ENCODE measurements at places on chromosomes 12 and 14.

- DNase-seq = no peak
These were observed 194.0 kb downstream of the VRK1 start for GRCh38 chr14:96991226-96991625.

- no peak for DNase-seq
These were observed 522.1 kb downstream of the TMEM132D start for GRCh38 chr12:129381715-129382114.

GRCh38 chr12:104671409-104672095, 214.8 kb downstream of the CHST11 start:
- DNase-seq = peak; percentile 79

DNA sequence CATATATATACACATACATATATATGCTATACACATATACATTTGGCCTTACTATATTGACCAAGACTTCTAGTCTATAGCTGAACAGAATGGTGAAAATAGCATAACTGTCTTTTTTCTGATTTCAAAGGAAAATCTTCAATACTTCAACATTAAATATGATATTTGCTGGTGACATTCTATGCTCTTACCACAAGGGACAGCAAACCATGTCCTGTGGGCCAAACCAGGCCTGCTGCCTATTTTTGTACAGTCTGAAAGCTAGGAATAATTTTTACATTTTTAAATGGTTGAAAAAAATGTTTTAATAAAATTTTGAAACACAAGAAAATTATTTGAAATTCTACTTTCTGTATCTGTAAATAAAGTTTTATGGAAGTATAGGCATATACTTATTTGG, 63.6 kb downstream of the EML5 start:
- no peak for DNase-seq

- no peak for DNase-seq
These were observed 442.2 kb downstream of the APAF1 start for GRCh38 chr12:99087278-99087677.

DNA sequence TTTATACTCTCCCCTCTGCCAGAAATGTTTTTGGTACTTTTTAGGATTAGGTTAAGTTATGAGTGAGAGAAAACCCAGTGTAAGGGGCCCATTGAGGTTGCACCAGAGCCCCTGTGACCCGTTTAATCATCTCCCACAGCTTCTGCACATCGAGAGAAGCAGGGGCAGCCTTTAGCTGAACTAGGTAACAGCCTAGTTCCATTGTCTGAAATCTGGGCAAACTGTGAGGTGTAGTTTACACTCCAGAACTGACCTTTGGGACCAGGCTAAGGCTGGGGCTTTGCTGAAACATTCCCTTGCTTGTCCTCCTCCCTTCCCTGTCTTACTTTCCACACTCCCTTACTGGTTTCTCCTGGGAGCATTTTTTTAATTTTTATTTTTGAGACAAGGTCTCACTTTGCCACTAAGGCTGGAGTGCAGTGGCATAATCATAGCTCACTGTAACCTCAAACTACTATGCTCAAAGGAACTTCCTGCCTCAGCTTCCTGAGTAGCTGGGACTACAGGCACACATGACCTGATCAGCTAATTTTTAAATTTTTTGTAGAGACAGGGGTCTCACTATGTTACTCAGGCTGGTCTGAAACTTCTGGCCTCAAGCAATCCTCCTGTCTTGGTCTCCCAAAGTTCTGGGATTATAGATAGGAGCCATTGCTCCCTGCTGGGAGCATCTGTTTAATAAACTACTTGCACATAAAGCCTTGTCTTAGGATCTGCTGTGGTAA, 25.9 kb upstream of the DHRS2 start:
- no peak for DNase-seq

DNA sequence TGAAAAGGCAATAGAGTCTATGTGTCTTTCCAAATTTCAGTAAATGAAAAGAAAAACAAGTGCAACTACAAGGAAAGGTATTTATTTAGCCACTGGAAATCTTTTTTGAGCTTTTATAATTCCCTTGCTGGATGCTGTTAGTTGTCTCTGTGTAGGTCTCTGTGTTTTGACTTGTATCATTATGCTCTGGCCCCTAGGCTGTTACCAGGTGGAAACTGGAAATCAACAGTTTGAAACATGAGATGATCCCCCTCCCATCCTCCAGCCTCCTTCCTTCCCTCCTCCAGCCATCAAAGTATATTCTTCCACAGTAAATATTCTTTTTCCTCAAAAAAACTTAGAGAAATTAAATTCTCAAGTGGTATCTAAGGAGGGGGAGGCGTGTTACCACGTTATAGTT, 934 bp upstream of the DCN start:
- no peak for DNase-seq

DNA sequence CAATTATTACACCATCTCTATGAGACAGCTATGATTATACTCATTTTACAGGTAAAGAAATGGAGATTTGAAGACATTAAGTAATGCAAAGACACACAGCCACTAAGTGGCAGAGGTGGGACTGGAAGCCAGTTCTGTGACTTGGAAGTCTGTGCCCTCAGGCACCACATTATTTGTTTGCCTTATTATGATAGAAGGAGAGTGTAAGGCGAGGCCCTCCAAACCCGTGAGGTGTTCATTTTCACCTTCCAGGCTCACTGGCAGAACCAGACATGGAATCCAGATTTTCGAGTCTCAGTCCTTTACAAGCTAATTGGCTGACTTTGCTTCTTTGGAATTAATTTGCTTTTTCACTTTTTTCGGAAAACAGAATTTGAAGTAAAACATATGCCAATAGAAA, 107.9 kb downstream of the CAND1 start:
- DNase-seq = no peak

- no peak for DNase-seq
These were observed 532.2 kb upstream of the MIS18BP1 start for GRCh38 chr14:45785240-45785639.

DNA sequence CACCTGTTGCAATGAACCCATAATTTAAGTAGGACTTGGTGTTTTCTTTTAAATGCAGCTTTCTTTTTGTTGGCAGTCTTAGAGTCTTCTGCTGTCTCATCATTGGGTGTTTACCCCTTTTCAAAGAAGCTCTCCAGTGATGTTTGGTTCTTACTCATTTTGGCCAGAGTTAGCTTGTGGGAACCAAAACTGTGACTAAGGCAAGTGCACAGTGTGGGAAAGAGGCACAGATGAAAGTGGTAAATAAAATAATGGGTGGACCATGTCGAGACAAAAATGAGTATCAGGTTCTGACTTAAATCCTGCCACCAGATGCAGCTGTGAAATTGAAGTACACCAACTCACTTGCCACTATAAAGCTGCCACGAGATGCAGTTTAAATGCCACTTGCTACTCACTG, 615.4 kb upstream of the MIS18BP1 start:
- no peak for DNase-seq

- DNase-seq = no peak
These were observed 514.3 kb upstream of the SEL1L start for GRCh38 chr14:82047777-82048470.

DNA sequence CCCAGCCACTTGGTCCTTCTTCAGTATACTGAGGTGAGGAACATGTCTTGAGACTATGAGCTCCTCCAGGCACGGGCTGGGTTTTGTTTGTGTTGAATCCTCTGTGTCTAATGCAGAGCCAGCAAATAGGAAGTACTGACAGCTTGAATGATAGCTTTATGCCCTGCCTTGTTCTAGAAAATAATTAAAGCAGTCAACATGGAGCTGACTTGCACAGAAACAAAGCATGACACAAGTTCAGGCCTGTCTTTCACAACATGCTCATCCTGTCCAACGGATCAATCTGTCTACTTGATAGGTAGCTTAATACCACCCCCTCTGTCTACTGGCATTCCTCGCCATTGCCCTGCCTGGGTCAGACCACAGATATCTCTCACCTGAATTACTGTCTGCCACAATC, 140.9 kb downstream of the ESRRB start:
- no peak for DNase-seq

- peak; percentile 81 for DNase-seq
These were observed 1.3 kb upstream of the JDP2 start for GRCh38 chr14:75426332-75427125.

DNA sequence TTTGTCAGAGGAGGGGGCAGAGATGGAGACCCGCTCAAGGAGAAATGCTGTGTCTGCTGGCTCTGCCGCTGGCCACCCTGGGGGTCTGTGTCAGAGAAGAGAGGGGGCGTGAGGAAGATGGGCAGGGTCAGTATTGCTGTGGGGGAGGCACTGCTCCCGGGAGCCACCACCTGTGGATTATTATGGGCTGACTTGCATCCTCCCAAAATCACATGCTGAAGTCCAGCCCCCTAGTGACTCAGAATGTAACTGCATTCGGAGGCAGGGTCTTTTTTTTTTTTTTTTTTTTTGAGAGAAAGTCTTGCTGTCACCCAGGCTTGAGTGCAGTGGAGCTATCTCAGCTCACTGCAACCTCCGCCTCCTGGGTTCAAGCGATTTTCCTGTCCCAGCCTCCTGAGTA, 12.3 kb downstream of the ABCD4 start:
- DNase-seq = no peak

GRCh38 chr12:69026336-69026735, 93.4 kb upstream of the CPM start:
- no peak for DNase-seq

GRCh38 chr14:95431199-95432143, 85.0 kb downstream of the SYNE3 start:
- no peak for DNase-seq

DNA sequence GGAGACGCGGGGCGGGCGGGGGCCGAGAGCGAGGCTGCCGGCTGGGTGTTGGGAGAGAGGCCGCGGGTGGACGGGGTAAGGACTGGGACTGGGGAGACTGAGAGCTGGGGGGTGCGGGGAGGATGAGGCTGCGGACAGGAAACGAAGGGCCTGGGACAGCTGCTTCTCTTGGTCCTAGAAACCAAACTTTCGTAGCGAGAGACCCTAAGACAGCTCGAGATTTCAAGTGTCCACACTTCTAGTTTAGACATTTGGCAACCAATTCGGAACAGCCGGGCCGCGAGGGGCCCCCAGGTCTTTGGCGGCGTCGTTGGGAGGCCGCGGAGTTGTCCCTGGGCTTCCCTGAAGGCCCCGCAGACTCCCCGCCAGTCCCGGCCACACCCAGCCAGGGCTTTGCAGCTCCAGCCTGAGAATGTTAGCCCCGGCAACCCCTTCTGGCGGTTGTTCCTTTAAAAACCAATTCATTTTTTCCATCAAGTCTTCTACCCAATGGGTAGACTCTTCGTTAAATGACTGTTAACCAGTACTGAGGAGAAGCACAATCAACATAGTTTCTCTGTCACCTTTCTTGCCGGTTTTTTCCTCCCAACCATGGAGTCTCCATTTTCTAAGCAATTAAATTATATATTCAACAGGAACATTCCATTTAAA, 11.5 kb downstream of the NKX2-1 start:
- DNase-seq = peak; percentile 7

- DNase-seq = no peak
These were observed 523.2 kb upstream of the CCDC196 start for GRCh38 chr14:65962952-65963351.

- no peak for DNase-seq
These were observed 232.7 kb downstream of the RASSF9 start for GRCh38 chr12:85603556-85603955.

DNA sequence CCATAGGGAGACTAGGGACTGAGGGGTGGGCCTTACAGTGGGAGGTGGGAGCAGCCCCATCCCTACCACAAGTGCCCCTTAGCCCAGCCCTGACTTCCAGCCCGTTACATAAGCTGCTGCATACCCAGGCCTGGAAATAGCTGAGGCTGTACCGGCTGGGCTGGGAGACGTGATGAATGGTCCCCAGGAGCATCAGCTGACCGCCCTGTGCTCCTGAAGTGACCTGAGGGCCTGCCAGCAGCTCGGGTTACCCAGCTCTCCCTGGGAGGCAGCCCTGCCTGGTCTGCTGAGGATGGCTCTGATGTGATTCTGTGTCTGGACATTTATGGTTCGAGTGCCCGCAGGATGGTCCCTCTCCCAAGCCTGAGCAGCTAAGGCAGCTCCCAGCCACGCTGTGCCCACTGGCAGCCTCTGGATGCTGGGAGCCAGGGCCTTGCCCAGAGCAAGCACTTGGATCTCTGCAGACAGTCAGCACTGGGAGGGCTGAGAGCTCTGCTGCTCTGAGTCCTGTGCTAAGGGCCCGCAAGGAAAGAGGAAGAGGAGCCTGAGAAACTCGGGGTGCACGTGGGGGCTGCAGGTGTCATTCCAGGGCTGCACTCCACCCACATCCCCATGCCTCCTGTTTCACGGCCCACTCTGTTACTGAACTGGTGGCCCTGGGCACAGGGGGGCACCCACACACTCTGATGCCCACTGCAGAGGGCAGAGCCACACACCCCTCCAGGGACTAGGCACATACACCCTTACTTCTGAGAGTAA, 20.5 kb downstream of the TAMALIN start:
- DNase-seq = no peak

- no peak for DNase-seq
These were observed 136.8 kb downstream of the IGF1 start for GRCh38 chr12:102343361-102344121.

- DNase-seq = peak; percentile 16
These were observed 40.3 kb downstream of the LEMD3 start for GRCh38 chr12:65209655-65210043.

GRCh38 chr14:21090194-21090939, 8.1 kb downstream of the ZNF219 start:
- DNase-seq = no peak

GRCh38 chr12:96980991-96981414, 73.9 kb downstream of the NEDD1 start:
- DNase-seq = no peak

GRCh38 chr12:54377007-54377406, 7.5 kb downstream of the ZNF385A start:
- DNase-seq = no peak

GRCh38 chr12:83462419-83462818, 775.7 kb downstream of the TMTC2 start:
- no peak for DNase-seq

GRCh38 chr12:3071107-3071506, 6.1 kb upstream of the TSPAN9 start:
- no peak for DNase-seq

GRCh38 chr12:92560713-92561542, 141.9 kb upstream of the PLEKHG7 start:
- DNase-seq = no peak

DNA sequence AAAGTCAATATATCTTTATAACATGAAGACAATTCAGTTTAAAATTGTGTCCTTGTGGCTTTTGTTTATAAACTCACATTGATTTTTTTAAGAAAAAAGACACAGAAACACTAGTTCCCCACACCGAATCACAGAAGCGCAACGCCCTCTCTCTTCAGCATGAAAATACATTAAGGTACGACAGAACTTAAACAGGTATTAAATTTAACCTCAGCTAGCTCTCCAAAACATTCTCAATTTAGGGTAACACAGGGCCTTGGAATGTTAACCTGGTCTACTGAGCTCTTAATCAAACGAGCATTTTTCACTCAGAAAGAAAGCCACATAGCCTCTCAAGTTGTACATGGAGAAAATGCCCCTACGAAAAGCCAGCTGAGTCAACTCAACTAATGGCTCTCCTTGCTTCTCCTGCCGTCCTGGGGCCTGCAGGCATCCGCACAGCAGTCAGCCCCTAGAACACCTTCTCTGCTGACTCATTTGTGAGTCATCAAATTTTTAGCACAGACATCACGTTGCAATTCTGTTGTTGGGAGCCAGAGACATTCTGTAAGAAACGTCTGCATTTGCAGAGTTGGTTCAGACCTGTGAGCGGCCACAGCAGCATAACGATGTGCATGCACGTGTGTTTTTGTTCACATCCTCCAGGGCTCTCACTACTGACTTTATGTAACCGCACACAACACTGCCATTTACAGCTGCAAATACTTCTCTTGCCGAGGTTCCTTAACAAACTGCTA, 141.6 kb downstream of the ITPR2 start:
- no peak for DNase-seq
